Activated CD4-positive, alpha-beta T cell treated with anti-CD3 and anti-CD28 coated beads, Interleukin-2, Interleukin-4, amounts not matched to agents 100 ng/mL and 50 ng/mL, durations not matched to agents 16 hours and 8 hours (primary cell): ENCODE measurements at places on chromosomes 5 and 9.

DNA sequence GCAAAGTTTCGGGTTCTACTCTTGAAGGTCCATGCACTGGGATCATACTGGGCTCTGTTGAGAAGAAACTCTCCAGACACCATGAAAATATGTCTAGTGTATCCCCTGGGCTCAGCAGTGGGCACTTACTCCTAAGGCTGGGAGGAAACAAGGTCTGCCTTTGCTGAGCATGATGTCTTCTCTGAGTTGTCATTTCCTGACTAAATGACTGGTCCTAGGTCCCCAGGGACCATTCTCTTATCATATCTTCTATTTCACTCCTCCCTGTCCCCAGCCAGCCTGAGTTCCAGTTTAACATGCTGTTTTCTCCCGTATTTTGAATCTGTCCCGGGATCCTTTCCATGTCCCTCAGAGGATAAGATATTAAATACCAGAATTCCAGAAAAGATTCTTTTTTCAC is 225.4 kb downstream of the MTRR start:
- no peak for DNase-seq

- DNase-seq: no peak
Observed at GRCh38 chr9:135570456-135570855, 8.9 kb downstream of the PAEP start.

- no peak for DNase-seq
Observed at GRCh38 chr5:8057769-8058168, 188.8 kb downstream of the MTRR start.

DNA sequence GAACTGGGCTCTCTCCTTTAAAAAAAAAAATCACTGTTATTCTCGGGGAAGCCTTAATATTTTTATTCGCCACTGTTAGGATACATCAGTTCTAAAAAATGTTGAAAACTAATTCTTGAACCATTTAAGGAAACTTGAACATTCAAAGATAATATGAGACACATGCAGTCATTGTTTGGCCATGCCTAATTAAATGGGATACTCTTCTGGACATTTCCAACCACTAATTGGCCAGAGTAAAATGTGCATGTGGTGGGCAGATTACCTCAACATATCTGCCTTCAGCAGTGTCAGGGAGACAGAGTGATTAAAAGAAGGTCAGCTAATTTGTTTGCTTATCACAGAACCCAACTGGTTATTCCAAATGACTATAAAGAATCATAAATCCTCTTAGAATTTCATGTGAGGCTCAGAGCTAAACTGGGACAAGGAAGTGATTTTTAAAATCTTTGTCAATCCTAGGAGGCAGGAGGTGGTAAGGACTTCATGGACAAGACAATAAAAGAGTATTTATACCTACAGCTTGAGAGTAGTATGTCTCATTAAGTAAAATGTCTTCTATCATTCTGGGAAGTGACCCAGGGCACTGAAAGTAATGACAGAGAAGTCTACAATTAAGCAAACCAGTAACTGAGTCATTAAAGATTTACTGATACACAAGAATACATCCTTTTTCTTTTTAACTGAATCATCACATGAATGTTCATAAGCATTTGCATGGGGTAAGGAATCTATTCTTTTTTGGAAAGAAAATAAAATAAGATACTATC is 242.9 kb upstream of the TRPM3 start:
- no peak for DNase-seq

- DNase-seq: no peak
Observed at GRCh38 chr5:1010641-1011046, 2.0 kb downstream of the NKD2 start.

- DNase-seq: no peak
Observed at GRCh38 chr9:114336157-114336556, 6.5 kb downstream of the ORM2 start.

GRCh38 chr9:107794259-107794658 is 304.7 kb upstream of the KLF4 start:
- DNase-seq: no peak

DNA sequence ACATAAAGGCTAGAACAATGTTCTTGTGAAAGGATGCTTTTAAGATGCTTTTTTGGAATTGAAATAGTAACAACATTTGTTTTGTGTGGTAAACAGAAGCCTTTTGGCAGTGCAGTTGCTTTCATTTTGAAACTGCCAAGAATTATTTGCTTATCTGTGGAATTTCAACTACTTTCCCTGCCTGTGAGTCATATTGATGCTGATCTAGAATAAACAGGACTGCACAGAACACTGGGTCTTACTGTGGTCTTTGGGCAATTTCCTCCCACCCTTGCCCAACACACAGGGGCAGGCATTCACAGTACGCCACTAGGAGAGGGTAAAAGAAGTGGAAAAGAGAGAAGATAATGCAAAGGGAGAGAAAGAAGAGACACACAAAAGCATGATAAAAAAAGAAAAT is 483.7 kb downstream of the ELAVL2 start:
- DNase-seq: no peak

DNA sequence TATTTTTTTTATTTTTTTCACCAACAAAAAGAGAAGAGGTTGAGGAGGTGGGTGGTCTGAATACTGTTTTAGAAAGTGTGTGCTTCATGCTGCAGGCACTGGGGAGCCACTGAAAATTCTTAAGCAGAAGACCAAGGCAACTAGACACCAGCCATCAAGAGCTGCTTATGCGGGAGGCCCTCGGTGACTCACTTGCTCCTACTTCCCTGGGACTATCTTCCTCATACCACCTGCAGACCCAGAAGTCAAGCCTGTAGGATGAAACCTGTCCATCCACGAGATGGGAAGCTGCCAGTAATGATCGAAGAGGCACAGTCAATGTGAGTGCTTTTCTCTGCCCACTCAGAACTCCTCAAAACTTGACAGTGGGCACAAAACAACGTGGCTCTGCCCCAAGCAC is 125.8 kb upstream of the SLC44A1 start:
- DNase-seq: no peak

DNA sequence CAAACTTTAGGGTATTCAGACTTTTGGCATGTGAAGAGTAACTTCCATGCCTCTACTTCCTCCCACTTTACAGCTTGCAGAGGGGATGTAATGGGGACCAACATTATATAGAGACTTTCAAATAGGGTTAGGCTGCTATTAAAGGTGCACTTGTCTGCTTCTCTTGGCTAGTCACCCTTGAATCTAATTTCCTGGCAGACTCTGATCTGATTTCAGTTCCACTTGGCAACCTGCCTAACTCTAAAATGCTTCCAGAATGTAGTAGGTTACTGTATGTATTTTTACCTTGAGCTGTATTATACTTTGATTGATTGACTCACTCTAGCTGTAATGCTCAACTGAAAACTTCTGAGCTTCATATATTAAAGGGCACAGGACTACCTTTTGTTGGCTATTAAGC is 693.4 kb downstream of the KCTD16 start:
- DNase-seq: no peak

- peak; percentile 79 for DNase-seq
Observed at GRCh38 chr5:35129921-35130485, 82.3 kb upstream of the AGXT2 start.

DNA sequence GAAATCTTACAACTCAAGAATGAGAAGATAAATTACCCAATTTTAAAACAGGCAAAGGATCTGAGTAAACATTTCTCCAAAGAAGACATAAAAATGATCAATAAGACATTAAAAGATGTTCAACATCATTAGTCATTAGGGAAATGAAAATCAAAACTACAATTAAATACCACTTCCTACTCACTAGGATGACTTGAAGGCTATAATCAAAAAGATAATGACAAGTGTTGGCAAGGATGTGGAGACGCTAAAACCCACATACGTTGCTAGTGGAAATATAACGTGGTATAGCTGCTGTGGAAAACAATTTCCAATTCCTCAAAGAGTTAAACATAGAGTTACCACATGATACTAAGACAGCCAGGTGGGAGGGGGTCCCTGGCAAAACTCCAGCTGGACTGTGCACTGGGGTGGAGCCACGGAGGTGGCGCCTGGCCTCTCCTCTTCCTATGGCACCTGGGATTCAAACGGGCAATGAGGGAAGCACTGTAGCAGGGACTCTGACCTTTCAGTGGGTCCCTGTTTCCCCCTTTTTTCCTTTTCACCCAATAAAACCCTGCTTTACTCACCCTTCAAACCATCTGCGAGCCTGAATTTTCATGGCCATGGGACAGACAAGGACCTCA is 5.9 kb downstream of the ARSB start:
- peak; percentile 22 for DNase-seq

GRCh38 chr5:72085319-72085718 is 22.0 kb upstream of the MAP1B start:
- no peak for DNase-seq

- DNase-seq: no peak
Observed at GRCh38 chr5:160747987-160748386, 104.0 kb downstream of the ATP10B start.

DNA sequence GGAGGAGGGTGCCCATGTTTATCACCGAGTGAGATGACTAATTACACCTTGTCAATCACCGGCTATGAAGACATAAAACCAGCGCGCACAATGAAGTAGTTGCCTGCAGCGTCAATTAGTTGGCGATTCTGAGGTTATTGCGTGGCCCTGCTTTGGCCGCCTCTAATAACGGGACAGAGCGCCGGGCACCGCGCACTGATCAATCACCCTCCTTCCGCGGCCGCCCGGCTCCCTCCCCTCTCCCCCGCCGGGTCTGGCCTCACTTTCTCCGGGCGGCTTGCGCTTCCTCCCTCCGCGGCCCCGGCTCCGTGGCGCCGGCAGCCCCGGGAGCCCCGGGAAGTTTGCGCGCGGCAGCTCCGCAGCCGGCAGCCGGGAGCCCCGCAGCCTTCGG is 3.3 kb upstream of the LHX2 start:
- peak; percentile 37 for DNase-seq

DNA sequence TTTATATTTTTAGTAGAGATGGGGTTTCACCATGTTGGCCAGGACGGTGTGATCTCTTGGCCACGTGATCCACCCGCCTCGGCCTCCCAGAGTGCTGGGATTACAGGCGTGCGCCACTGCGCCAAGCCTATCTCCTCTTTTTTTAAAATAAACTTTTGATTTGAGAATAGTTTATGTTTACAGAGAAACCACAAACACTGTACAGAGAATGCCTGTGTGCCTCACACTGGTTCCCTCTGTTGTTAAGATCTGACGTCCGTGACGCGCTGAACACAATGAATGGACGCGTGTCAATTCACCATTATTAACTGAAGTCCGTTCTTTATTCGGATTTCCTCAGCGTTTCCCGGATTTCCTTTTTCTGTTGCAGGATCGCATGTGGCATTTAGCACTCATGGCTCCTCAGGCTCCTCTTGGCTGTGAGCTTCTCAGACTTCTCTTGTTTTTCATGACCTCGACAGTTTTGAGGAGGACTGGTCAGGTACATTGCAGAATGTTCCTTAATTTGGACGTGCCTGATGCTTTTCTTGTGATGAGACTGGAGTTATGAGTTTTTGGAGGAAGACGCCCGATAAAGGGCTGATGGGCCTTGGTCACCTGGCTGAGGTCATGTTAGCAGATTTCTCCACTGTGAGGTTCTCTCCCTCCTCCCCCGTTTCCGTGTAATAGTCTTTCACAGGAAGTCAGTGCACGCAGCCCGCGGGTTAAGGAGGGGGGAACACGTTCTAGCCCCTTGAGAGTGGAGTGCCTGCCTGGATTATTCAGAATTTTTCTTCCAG is 69.6 kb downstream of the ANKRD33B start:
- DNase-seq: peak; percentile 34

- DNase-seq: no peak
Observed at GRCh38 chr5:157690690-157691433, 19.5 kb downstream of the C5orf52 start.

DNA sequence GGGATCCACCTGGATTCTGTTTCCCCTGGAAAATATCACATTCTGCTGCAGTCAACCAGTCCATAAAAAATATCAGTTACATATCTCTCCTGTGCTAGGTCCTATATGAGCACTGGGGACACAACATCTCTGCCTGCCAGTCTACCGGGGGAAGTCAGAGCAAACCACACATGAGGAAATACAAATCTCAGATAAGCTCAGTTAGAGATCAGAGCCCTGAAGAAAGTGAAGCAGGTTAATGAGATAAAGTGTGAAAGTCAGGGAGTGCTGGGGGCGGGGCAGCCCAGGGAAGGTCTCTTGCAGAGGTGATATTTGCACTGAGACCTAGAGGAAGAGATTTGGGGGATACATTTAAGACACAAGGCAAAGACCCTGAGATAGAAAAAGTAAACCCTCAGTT is 67.8 kb upstream of the SLC1A1 start:
- no peak for DNase-seq

- DNase-seq: no peak
Observed at GRCh38 chr5:1057485-1058082, 49.0 kb downstream of the NKD2 start.

DNA sequence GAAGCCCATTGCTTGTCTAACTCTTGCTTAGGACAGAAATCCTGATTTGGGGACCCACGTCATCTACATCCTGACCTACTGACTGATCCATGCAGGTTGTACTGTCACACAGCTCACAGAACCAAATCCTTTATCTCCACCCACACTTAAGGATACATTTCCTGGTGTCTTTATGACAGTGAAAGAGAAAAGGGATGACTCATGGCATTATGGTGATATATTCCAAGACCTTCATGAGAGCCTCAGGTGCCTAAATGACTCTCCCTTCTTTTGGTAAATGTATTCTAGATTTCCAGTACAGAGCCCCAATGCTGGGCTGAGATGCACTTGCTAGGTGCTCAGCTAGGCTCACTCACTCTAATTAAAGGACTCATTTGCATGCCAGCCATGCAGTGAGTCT is 26.0 kb upstream of the DMRT2 start:
- DNase-seq: no peak

DNA sequence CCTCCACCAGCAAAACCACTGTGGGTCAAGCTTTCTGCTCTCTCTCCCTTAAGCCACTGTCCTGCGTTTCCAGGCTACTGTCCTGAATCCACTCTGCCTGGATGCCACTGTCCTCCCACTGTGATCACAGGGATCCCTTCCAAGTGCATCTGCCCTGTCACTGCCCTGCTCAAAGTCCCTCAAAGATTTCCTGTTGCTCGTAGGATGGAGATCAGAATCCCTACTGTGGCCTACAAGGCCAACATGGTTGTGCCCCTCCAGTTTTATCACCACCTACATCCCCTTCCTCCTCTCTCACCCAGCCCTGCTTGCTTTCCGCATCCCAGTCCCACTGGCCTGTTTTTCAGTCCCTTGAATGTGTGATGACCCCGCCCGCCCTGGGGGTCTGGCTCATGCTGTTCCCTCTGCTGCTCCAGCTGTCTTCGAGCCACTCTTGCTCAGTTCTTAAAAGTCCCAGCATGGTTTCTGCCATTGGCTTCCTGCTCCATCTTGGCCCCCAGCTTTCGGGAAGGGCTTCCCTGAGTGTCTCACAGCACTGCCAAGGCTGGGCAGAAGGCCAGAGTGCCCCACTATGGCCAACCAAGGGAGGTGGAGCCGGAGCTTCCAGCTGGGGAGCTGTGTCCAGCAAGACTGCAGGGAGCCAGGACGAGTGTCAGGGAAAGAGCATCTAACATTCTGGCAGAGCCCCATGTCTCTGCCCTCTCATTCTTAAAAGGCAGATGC is 12.9 kb upstream of the FRRS1L start:
- no peak for DNase-seq

DNA sequence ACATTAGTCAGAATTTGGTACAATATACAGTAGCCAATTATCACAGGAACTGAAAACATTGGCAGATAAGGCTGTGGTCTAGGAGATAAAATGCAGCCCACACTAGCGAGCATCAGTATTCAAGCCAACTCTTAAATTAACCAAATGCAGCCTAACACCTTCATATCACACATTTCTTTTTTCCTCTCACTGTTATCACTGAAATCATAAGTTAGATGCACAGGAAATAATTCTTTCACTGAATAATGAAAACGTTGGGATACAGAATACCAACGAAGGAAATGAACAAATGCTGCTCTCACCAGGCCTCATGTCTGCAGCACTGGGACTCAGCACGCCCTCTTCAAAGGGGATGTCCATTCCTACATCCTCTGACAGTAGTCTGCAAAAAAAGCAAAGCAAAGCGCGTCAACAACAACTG is 109.1 kb upstream of the PCA3 start:
- no peak for DNase-seq

- peak; percentile 57 for DNase-seq
Observed at GRCh38 chr5:147857302-147858129, 21.0 kb upstream of the SCGB3A2 start.
